Bone marrow (tissue), 2 donors: ENCODE measurements at places on chromosomes 1 and 21.

- DNase-seq: no peak
Measured at GRCh38 chr1:53316424-53316765, 11.5 kb downstream of the LRP8 start.

GRCh38 chr1:13587256-13588030 lies 3.8 kb downstream of the PDPN start:
- no peak for DNase-seq

GRCh38 chr1:36912365-36912865 lies 121.9 kb downstream of the GRIK3 start:
- no peak for DNase-seq

DNA sequence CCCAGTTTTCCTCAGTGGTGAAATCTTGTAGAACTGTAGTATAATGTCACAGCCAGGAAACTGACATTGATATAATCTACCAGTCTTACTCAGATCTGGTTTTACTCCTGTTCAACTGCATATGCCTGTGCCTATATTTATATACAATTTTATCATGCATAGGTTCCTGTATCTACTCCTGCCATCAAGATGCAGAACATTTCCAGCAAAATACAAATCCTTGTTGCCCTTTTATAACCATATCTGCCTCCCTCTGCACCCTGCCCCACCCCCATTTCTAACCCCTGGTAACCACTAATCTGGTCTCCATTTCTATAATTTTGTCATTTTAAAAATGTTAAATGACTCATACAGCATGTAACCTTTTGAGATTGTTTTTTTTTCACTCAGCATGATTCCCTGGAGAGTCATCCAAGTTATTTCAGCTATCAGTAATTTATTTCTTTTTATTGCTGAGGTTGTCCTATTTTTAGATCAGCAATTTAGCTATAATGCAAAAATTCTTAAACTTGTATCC lies 8.1 kb downstream of the UTP25 start:
- DNase-seq: no peak

DNA sequence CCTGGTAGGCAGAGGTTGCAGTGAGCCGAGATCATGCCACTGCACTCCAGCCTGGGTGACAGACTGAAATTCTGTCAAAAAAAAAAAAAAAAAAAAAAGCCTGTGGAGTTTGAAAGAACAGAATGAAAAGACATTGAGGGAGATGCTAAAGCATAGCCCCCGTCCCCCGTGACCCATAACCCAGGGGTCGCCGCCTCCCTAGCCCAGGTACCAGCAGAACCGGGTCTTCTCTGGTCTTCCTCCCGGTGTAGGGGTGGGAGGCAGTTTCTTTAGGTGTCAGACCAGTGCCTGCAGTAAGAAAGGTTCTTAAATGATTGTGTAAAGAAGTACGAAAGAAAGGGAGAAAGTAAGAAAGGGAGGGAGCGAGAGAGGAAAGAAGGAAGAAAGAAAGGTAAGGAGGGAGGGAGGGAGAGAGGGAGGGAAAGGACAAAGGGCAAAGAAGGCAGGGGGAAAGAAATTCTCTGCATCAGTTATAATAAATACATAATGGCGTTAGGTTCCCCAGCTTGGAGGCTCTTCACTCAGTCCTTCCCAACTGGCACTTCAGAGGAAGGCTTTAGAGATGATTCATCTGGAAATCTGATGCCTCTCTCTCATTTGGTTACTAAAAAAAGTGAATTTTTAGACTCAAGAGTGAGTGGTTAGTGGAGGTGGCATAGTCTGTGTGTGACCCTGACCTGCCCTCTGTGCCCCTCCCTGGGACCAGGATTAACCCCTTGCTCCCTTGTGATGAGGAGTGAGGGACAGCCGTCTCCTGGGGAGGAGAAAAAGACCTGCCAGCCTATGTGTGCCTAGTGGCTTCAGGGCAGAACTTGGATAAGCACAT lies 1.1 kb downstream of the IL24 start:
- DNase-seq: no peak

- no peak for DNase-seq
Measured at GRCh38 chr1:172513479-172513878, 19.5 kb upstream of the SUCO start.
